ENCODE measurements at places on chromosomes 1 and 21.

DNA sequence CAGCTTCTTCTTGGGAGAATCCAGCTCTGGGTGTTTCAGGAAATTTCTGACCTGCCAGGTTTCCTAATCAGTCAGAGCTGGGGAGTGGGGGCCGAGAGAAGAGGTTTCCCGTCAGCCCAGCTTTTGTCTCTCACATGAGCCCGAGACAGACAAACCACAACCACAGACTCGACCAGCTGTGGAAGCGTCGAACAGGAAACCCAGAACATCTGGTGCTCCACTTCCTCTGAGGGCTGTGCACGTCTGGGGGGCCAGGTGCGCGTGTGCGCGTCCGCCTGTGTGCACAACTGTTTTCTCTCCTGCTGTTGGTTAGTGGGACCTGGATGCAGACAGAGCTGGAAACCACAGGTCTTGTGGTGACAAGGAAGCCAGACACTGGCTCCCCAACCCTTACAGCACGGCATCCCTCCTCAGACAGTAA, 113.0 kb upstream of the SLC25A33 start:
- DNase-seq: no peak

DNA sequence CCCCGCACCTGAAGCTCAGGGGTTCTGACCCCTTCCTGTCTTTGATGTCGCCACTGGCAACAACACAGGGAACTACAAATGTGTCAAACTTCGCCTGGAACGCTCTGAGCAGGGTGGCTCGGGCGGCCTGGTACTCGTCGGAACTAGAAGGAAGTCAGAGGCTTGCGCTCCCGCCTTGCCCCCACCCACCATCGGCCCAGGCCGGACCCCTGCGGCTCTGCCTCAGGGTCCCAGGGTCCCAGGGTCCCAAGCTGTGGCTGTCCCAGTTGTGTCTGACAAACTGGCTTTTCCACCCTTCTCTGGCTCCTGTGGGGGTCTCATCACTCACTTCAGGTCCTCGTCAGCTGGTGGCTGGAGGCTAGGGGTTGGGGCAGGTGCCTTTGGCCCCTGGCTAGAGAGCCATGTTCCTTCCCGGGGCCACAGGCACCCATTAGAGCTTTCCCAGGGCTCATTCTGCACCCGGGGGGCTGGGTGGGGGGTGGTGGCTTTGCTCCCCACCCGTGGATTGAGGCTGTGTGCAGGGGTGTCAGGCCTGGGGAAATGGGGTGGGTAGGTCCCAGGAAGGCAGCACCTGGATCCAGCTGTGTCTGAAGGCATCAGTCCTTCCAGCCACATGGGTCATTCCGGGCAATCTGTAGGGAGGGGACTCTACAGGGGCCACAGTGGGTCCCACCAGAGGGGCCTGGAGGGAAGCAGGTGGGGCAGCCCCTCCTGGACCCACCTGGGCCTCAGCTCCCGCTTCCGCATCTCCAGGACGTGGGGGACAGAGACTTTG, 8.0 kb upstream of the TMEM52 start:
- DNase-seq: no peak

DNA sequence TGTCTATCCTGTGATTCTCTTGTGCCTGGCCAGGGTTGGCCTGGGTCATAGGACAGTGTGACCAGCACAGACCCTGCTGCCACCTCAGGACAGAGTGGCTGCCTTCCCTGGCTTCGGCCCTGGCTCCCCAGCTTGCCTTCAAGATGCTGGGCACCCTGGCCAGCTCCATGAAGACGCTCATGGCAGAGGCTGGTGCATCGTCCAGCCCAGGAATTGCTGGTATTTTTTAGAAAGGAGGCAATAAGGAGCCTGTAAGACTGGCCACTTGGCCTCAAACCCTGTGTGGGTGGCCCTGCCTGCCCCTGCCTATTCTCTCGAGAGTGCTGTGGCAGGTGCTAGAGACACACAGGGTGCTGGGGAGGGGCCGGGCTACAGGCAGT, 70.4 kb upstream of the ACTRT2 start:
- no peak for DNase-seq

- no peak for DNase-seq
Measured at GRCh38 chr1:43648221-43648847, 1.6 kb upstream of the KDM4A start.

DNA sequence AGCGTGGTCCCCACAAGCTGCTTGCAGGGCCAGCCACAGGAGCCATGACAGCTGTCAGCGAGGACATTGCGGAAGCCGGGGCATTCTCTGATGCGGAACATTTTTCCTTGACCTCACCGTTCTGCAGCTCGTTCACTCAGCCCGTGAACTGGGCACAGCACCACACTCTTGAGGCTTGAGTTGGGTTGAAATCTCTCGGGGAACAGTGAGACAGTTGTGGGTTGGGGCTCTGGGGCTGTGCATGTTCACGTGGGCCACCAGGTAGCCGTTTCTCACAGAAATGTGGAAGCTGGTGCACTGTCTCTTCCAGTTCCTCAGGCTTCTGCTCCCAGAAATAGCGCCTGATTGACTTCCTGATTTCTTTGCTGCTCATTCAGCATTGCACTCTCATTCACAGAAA, 69.8 kb downstream of the SPSB1 start:
- no peak for DNase-seq

GRCh38 chr1:194024659-194025058, 838.2 kb upstream of the B3GALT2 start:
- DNase-seq: no peak

DNA sequence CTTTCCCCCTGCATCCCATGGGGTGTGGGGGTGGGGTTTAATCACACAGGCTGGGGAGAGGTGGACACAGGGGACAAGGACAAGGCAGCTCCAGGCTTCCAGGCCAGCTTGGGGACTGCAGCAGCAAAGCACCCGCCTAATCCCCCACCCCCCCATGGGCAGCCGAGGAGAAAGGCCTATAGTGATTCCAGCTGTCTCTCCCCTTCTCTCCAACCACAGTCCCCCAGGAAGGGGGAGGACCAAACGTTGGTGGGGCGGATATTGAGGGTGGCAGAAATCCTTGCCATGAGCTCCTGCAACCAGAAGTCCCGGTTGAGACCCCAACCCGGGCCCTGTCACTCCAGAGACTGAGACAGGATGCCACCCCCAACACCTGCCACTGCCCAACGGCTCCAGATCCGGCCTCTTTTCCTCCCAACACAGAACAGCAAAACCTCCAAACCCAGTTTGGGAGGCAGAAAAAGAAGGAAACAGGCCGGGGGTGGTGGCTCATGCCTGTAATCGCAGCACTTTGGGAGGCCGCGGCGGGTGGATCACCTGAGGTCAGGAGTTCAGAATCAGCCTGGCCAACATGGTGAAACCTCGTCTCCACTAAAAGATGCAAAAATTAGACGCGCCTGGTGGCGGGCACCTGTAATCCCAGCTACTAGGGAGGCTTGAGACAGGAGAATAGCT, 1.7 kb downstream of the EPHA2 start:
- DNase-seq: no peak

DNA sequence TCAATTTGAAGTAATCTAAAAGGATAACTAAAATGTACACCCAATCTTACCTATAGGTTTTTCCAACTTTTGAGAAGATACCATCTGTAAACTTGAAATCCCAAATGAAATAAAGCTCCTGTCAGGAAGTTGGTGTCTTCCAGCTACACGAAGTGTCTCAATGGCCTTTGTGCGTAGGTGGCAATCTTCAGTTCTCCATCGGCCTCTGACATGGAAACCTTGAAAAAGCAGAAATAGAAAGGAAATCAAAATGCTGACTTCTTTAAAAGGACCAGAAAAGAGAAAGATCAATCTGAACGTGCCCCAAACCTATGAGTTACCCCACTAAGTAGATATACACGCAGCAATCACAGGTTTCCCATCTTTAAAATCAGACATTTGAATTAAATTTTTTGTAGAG, 10.0 kb downstream of the MKNK1 start:
- DNase-seq: no peak

- DNase-seq: no peak
Measured at GRCh38 chr21:35280231-35280630, 231.1 kb upstream of the RUNX1 start.

- no peak for DNase-seq
Measured at GRCh38 chr1:56578963-56579875, at the start of gene PLPP3. Gene PLPP3 (minus strand): TSS chr1:56579563. CDS start chr1:56579016, 547 bp downstream.

DNA sequence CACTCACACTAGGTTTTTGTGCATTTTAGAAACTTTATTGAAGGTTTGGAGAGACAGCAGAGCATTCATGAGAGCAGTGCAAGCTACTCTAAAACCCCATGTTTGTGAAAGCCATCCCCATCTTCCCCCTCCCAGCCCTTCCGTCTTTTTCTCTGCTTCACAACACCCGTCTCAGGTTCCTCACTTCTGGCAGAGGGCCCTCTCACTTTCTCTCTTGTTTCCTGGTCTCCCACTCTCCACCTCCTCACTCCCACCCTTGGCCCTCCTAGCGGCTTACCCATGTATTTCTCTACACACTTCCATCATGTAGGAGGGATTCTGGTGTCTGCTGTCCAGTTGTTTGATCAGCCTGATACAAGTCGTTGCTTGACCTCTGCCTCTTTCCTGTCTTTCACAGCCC, 92.7 kb downstream of the LRRC8C start:
- no peak for DNase-seq

- no peak for DNase-seq
Measured at GRCh38 chr1:33176362-33176850, 5.4 kb downstream of the TRIM62 start.

- DNase-seq: no peak
Measured at GRCh38 chr1:171809834-171810233, 28.4 kb downstream of the METTL13 start.

- no peak for DNase-seq
Measured at GRCh38 chr1:180839547-180839946, 73.2 kb upstream of the KIAA1614 start.

GRCh38 chr1:12076425-12077005, 13.4 kb downstream of the TNFRSF8 start:
- no peak for DNase-seq

DNA sequence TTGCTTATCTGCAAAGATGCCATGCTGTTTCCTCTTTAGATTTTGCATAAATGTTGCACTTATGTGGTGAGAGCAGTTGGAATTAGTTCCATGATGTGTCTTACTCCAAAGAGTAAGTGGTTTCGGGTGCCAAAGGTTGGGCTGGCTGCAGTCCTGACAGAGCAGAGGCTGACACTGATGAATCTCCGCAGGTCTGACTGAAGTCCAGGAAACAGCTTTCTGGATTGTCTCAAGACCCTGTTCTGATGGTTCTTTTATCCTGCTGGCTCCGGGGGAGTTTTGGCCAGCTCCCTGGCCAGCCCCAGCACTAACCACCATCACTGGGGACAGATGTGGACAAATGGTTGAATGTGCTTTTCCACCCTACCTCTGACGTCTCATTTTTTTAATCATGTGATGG, 207.2 kb upstream of the KIAA0040 start:
- DNase-seq: no peak

GRCh38 chr1:30706528-30706927, 16.9 kb downstream of the MATN1 start:
- no peak for DNase-seq

DNA sequence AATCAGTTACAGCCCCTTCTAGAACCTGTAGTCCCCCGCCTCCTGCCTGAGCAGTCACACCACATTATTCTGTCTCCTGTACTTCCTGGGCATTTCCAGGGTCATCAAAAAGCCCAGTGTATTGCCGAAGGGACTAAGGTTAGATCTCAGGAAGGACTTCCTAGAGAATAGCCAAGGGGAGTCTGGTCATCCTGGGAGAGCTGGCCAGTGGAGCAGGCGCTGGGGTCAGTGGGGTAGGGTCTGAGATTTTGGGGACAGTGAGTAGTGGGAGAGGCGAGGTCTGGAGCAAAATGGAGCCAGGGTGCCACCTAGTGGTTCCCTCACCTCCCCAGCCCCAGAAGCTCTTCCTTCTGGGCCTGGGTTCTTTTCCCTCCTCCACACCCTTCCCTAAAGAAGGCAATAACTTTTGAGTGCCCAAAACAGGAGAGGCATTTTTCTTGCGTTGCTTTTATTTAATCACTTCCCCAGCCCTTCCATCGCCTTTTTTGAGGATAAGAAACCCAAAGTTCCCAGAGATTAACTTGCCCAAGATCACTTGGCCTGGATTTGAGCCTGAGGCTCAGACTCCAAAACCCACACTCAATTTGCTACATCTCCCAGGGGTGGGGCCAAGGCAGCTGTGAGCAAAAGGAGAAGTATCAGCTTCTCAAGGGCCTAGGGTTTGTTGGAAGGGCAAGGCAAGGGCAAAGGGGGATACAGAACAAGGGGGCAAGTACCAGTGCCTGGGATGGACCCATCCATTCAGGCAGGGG, 7.3 kb upstream of the PMVK start:
- peak; percentile 34 for DNase-seq

DNA sequence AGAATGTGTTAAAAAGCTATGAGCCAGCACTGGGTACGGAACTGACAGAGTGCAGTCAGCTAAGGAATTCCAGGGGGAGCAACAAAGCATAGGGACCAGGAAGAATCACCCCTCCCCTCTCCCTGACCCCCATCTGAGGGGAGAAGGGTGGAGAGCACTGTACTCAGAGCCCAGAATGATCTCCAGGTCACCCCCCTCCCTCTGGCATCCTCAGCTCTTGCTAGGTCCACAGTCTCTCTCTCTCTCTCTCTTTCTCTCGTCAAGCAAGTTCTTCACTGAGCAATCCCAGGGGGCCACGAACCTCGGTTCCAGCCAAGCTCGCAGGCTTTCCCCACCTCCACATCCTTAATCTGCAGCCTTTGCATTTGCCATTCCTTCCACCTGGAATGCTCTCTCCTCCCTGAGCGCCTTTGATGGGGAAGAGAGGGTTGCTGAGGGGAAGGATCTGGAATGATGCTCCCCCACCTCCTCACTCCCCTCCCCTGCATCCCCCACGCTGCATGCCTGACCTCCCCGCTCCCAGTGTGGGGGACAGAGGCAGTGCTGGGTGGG, 6.7 kb upstream of the WASF2 start:
- DNase-seq: no peak

DNA sequence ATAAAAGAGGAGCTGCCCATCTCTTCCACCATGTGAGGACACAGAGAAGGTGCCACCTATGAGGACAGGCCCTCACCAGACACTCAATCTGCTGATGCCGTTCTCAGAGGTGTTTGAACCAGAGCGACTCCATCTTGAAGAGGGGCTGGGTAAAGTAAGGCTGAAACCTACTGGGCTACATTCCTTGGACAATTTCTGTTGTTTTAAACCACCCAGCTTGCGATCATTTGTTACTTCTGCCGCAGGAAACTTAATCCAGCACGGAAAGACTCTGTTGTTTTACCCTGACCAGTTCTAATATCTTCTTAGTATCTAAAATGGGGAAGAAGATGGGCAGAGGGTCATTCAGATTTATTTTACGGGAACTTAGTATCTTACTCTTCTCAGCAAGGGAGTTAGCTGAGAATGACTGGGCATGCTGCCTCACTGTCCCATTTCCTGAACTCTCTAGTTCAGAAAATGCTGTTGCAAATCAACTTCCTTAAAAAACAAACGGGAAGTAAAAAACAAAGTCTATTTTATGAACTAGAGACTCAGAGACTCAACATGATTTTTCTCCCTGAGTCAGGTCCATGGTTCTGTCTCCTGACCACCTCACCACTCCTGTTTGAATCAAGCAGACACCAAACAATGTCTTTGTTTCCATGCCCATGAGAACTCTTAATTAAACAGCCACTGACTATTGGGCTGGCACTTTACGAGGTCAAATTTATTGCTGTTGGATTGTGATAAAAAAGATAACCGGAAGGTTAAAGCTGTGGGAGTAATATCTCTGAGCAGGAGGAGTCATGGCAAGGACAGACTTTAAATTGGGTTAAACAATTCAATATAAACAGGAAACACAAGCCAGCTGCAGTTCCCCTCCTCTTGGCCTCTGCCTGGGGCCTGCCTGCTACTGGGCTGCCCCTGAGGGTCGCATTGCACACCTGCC, 23.8 kb upstream of the IFNAR1 start:
- no peak for DNase-seq

- DNase-seq: no peak
Measured at GRCh38 chr1:205961405-205961804, 18.1 kb upstream of the SLC26A9 start.

GRCh38 chr1:79089946-79090345, 83.4 kb upstream of the ADGRL4 start:
- no peak for DNase-seq

- DNase-seq: no peak
Measured at GRCh38 chr1:218312509-218312908, 27.4 kb downstream of the RRP15 start.

Data from NCI-H1930 (cell line).